Activated CD8-positive, alpha-beta memory T cell treated with anti-CD3 and anti-CD28 coated beads, Interleukin-2, amount 50 U/mL, for 4 hours (primary cell): ENCODE measurements at places on chromosomes 6 and 20.
A peak's percentile ranks its signal among the peaks of the same experiment; 100 is the strongest.

DNA sequence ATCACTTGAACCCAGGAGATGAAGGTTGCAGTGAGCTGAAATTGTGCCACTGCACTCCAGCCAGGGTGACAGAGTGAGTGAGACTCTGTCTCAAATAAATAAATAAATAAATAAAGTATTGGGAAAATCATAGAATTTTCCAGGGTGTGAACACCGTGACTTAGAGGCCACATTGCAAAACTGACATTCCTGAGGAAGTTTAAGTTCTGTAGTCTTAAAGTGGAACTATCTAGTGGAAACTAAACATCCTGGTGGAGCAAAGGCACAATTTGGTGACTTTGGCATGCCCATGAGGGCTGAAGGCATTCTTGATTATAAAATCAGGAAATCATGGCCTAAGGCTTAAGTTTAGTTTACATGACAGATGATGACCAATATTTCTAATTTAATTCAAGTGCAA, 32.7 kb upstream of the MCM3 start:
- no peak for DNase-seq

DNA sequence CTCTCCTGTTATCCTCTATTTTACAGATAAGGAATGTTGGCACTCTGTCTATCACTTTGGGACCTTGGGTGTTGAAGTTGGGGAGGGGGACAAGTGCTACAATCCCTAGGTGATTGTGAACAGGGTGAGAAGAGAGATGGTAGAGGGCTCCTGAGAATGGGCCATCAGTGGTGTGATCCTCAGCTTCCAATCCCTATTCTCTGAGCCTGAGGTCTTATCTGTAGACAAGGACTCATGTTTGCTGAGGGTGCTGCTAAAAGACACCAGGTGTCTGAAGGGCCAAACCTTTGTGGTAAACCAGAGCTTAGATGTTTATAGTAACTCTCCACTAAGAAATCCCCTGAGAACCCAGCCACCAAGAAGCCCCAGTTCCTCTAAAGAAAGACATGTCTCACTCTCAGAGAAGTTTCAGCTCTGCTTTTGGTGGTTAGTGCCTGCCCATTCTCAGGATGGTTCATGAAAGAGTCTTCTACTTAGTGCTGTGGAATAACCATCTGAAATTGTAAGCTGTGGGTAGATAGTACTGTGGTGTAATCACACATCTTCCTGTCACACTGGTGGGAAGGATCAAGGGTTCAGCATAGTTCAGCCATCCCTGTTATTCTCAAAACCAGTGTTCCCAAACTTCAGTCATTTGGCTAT, 58.2 kb upstream of the IL20RA start:
- DNase-seq, result no peak

GRCh38 chr20:53895385-53895755, 175.0 kb downstream of the BCAS1 start:
- no peak for DNase-seq

GRCh38 chr6:28212510-28213212, 12.4 kb upstream of the ZSCAN9 start:
- DNase-seq, result peak; percentile 21

DNA sequence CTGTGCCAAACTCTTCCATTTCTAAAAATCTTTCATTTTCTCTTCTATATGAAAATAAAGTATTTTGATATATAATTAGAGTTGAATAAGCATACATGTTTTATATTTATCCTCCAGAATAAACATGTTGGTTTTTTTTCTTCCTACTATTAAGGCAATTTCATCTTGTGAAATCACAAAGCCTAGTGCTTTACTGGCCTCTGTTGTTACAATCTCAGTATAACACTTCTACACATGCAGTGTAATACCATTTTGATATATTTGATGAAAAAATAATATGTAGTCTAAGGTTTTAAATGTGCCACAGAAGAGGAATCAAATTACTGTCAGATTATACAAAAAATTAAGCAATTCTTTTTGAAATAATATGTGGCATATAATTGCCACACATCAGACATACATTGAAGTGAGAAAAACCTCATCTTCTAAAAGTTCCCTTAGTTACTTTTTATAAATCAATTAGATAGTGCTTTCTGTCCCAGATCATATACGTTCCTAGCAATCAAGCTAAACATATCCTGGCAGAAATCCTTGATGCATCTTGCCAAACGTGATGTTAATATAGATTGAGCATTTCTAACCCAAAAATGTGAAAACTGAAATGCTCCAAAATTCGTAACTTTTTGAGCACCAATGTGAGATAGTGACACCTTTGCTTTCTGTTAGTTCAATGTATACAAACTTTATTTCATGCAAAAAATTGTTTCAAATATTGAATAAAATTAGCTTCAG, 225.1 kb upstream of the MANEA start:
- no peak for DNase-seq

- DNase-seq, result no peak
Measured at GRCh38 chr20:34260208-34260942, 19.2 kb downstream of the ASIP start.

DNA sequence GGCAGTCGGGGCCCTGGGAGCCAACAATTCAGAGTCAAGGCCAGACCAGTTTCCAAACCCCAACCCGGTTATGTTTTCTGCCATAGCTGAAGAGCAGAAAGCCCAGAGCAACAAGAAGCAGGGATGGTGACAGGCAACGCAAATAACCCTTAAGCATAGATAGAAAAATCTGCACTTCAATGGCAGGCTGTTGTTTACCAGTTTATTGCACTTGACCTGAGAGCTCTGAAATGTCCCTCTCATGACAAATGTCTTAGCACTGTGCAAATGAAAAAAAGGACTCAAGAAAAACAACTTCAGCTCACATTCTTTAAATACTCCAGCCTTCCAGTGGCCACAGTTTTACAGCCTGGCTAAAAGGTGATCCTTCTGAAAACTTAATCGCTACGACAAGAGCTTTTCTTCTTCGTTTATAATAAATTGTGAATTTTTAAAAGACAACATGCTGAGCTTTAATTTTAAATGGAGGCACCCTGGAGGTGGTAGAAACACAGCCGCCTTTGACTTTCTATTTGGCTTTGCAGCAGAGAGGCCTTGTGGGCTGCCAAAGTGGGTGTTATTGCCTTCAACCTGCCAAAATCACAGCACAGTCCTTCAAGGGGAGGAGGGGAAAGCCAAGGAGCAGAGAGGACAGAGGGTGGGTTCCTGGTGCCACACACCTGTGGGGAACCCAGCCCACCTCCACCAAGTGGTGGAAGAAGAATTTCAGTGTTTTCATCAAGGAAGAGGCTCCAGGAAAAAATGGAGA, 289.5 kb upstream of the CDYL start:
- DNase-seq, result no peak

DNA sequence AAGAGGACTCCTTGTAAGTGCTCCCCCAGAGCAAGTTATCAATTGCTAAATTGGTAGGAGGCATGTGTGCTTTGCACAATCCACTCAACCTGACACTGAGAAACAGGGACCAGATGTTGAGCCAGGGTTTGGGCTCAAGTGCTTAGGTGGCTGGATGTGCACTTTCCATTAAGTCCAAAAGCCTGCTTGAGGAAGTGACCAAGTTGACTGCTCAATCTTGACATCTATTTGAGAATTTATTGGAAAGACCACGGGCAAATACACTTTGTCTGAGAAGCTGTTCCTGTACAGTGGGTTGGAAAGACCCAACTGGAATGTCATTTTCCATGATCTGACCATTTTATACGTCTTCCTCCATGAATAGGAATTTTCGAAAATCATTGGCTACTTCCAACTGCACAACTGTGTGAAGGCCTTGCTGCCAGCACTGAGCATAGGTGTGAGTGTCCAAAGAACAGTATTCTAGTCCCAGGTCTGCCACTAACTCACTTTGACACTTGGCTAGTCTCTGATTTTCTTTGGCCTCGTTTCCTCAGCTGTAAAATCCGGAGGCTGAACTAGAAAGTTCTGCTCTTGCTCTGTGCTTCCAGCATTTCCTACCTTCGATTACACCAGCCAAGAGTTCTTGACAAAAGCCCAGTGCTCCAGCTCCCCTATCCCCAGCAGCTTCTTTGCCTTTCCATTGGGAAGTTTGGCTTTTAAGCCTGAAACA, 186.9 kb upstream of the ECI2 start:
- no peak for DNase-seq

- no peak for DNase-seq
Measured at GRCh38 chr6:126094411-126094810, 108.1 kb downstream of the TRMT11 start.

DNA sequence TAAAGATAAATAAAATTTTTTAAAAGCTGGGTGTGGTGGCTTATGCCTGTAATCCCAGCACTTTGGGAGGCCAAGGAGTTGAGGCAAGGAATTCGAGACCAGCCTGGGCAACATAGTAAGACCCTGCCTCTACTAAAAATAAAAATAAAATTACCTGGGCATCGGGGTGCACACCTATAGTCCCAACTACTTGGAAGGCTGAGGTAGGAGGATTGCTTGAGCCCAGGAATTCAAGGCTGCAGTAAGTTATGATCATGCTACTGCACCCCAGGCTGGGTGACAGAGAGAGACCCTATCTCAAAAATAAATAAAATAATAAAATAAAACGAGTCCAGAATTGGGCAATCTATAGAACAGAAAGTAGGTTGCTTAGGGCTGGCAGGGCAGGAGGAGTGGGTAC, 228.7 kb downstream of the BCAS1 start:
- DNase-seq, result no peak

DNA sequence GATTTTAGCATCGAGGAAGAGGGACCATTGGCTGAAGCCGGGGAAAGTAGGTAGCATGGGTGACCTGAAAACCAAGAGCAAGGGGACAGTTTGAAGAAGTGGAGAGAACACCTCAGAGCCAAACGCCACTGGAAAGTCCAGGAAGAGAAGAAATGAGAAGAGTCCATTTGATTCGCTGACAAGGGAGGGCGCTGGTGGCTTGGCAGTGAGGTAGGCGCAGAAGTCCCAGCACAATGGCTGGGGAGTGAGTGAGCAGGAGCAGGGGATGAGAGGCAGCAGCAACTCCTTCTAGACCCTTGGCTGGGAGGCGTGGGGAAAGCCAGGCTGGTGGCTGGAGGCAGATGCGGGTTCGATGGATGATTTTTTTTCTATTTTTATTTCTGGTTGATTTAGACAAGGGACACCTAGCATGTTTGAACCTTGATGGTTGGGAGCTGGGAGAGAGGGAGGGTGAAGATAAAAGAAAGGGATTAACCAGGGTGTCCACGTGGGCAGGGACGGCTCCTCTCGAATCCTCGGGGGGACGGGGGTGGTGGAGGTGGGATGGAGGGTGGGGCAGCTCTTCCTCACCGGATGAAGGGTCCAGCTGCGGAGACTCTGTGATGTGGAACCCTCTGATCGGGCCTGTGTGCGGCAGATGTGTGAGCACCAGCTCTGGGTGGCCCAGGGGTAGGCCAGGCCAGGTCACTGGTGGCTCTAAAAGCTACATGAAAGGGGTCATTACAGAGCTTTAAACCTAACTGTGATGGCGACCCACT, 164.2 kb downstream of the NFATC2 start:
- no peak for DNase-seq

- no peak for DNase-seq
Measured at GRCh38 chr6:137699031-137699683, 167.9 kb upstream of the TNFAIP3 start.

DNA sequence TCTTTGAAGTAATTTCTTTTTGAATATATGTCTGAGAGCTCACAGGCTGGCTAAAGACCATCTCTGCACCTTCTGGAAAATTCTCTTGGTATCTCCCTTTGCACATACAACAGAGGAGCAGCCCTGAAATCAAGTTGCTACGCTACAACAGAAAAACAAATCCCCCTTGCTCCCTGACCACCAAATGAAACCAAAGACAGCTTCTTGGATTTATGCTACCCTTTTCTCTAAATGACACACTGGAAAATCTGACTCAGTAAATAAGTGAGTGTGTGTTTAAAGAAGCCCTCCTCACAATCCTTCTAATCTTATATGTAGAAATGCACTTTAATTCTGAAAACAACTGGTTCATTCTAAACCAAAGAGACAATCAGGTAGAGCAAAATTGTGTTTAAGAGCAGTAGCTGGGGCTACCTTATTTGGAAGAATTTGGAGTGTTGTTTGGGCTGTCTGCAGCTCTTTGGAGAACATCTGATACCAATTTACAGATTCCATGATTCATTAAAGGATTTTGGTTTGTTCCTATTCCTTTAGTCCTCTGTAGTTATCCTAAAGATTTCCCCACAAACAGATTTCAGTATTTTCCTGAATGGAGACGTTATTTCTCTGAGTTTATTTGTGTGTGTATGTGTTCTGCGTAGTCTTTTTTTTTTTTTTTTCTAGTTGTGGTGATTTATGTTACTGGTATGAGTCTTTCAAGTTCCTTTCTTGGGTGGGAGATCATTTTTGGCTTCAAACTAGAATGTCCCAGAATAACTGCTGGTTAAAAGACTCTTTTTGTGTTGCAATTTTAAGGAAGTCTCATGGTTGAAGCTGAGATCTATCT, 36.4 kb upstream of the UTRN start:
- no peak for DNase-seq

- DNase-seq, result no peak
Measured at GRCh38 chr6:84282550-84282949, 55.1 kb upstream of the CEP162 start.

DNA sequence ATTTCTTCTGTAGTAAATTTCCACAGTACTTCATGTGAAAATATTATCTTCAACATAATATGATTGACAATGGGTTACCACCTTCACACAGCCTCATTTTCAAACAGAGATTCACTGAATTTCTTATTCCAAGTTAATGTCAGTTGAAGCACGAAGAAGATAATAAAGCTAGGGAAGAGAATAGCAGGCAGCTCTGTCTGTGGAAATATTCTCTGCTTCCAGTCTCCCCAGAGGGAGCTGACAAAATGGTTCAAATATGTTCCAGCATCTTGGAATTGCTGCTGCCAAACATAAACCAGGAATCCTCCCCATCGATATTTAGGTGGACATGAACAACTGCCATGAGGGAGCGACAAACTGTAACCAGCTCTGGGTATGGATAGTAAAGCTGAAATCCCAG, 224.8 kb downstream of the GJA1 start:
- no peak for DNase-seq

- DNase-seq, result no peak
Measured at GRCh38 chr20:47508278-47508677, 6.6 kb downstream of the NCOA3 start.

DNA sequence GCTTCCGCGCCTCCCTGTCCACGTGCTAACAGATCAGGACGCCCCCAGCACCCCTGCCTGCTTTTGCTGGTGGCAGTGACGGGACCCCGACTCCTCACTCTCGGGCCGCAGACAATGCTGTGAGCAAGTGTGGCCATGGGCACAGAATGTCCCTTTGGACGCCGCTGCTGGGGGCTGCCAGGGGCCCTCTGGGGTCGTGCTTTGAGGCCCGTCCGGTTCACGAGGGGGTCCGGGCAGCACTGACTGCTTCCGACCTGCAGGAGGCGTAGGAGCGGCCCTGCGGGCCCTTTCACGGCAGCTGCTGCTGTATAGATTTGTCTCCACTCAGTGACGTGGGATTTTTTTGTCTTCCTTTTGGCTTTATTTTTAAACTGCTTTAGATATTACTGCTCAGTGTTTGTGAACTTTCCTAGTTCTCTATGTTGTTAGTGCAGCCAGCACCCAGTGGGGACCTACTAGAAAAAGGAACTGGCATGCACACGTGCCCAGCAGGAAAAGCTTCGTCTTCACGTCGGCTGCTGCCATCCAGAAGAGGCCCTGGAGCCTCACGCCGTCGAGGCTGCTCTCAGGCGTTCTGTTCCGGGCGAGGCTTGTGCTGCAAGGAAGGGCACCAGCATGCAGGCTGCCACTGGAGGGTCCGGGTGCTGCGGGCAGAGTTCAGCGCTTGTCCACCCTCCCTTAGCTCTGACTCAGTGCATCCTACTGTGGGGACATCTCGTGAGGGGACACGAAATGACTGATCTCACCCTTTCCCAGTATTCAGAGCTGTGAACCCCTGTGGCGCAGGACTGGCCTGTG, 21.7 kb downstream of the UCKL1 start:
- DNase-seq, result no peak
